ENCODE measurements at places on chromosomes 6 and 20.

DNA sequence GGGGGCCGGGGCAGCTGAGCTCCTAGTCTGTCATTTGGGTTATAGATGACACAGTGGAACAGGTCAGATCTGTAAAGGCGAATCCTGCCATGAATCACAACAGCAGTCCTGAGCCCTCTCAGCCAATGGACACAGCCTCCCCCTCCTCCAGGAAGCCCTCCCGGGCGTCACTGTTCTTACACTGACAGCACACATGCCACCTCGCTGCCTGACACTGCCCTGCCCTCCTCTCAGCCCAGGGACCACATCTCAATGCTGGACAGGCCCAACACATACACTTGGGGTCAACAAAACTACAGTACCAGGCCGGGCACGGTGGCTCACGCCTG, 26.8 kb downstream of the ZBTB46 start:
- no peak for DNase-seq

- DNase-seq, result no peak
Measured at GRCh38 chr6:1416191-1416760, 26.9 kb downstream of the FOXF2 start.

DNA sequence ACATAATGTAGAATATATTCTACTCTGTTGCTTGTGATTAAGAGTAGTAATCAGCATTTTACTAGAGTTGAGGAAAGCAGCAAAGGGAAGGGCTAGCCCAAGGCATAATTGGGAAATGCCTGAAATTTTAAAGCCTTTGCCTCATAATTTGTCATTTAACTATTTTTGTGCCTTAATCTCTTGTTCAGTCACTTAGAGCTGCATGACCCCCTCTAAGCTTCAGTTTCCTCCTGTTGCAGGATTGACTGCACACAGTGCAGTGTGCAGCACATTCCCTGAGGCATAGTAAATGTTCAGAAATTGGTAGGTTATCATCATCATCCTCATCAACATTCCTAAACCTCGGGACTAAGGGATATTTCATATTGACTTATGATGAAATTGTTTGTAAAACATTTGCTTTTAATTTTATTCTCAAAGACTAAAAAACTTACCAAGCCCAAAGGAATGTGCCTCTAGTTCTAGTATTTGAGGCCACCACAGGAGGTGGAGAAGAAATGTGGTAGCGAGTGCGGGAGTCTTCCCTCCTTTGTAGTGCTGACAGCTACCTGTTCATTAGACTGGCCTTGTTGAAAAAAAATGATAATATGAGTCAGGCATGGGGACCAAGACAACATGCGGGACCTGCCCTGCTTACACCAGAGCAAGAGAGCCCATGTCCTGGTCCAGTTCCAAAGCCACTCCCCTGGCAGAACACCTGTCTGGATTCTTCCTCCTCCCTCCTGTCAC, 14.8 kb upstream of the TENT5A start:
- no peak for DNase-seq

GRCh38 chr20:48657426-48658197, 170.2 kb downstream of the PREX1 start:
- peak; percentile 81 for DNase-seq

DNA sequence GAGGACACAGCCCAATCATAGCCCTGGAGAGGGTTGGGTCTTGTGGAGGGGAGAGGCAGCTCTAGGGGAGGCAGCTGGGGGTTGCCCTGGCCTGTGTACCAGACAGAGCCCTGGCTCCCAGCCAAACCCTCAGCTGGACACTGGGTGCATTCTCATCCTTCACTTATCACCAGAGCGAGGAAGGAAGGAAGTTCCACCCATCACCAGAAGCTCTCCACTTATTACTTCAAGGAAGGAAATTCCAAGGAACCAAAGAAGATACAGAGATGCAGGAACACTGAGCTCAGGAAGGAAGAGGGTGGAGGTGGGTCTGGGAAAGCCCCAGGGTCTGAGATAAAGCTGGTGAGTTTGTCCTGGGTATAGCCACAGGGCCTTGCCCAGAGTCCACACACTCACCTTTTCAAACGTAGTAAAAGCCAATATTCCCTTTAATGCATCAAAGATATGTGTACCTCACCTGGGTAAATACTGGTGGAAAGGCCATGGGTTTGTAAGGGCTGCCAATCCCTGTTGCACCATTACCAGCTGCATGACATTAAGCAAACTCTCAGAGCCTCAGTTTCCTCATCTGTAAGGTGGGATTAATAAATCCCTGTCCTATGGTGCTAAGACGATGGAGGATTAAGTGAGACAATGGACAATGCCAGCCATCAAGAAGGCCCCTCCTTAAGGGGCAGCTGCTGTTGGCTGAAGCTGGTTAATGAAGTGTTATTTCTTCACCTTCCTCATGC, 109.7 kb upstream of the NAA20 start:
- no peak for DNase-seq

DNA sequence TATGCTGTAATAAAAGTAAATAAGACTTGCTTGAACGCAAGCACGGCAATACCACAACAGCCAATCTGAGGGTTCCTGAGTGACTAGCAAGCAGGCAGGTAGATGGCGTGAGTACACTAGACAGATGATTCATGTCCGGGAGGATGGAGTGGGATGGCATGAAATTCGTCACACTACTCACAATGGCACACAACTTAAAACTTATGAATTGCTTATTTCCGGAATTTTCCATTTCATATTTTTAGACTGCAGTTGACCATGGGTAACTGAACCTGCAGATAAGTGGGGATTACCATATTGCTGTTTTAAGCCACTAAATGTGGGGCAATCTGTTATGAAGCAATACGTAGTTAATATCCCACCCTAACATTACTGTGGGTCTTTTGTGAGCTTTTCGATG, 93.6 kb upstream of the NFATC2 start:
- no peak for DNase-seq

GRCh38 chr6:16320533-16321340, 82.3 kb downstream of the GMPR start:
- DNase-seq, result peak; percentile 87

DNA sequence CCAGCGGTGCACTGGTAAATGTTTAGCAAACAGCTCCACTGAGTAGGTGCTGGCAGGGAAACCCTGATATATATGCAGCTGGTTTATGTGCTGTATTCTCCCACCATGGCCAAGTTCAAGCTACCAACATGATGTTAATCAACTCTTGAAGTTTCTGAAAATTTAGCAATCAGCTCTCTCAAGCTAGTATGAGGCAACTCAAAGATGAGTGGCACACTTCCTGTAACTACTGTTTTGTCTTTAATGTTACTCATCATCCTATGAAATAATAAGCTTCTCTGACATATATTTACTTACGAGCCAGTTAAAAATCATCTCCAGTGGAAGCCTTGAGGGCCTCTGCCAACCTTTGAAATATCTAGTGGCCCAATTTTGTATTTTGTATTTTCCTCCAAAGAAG, 54.7 kb downstream of the TRMT6 start:
- DNase-seq, result no peak

DNA sequence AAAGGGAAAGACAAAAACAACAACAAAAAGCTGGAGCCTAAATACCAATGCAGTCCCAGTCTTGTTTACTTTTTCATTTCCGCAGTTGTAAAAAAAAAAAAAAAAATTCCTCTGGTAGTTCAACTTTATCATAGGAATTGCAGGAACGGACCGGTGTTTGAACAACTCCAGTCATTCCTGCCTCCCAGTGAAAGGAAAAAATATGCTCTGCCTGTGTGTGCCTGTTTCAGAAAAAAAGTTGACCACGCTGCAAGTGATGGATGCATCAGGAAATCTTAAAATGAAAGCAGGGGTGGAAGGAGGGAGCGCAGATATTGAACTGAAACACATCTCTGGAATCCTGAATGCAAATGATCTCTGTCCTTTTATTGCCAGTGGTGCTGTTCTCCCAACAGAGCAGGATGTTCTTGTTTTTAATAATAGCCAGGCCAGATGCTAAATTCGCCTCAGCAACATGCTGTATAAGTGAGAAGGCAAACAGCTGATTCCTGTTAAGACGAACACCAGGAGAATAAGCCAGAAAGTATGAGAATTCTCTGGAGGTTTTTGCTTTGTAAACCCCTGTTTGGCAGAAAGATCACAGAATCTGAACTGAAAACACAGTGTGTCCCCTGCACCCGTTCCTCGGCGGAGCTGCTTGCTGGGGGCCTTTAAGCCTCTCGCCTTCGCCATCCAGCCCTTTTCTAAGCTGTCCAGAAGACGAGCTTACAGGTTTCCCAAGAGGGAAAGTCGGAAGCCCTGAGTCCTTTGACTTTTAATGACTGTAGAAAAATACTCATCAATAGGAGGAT, 178.4 kb upstream of the SUPT3H start:
- DNase-seq, result no peak

GRCh38 chr6:134295953-134296553, 21.9 kb downstream of the SGK1 start:
- peak; percentile 71 for DNase-seq

- no peak for DNase-seq
Measured at GRCh38 chr20:43477193-43477592, 19.5 kb downstream of the SRSF6 start.

DNA sequence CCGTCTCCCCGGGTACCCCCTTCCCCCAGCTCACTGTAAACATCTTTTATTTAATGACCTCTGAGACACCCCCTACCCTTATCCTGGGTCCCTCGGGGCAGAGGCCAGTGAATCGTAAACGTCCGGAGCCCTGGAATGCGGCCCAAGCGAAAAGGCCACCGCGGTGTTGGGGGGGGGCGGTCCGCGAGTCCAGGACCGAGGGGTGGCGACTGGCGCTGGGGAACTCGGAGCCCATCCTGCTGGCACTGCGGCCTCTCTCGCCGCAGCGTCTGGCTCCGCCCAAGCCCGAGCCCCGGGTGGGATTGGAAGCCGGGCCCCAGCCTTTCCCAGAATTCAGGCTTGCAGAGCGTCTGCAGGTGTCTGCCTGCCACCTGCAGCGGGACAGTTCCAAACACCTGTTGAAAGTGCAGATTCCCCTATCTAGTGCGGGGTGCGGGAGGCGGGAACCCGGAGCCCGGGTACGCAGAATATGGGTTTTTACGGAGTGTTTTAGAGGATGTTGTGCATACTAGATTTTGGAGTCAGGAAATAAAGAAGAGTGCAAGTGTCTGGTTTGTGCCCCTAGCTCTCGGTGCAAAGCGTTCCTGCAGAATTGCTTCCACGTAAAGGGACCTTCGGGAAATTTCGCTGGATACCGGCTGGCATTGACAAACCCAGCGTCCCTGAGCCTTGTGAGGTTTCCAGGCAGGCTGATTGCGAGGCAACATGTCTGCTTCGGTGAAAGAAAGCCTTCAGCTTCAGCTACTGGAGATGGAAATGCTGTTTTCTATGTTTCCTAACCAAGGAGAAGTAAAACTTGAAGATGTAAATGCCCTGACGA, 800 bp downstream of the RWDD2A start:
- DNase-seq, result no peak

- DNase-seq, result no peak
Measured at GRCh38 chr6:84432619-84433018, 205.2 kb upstream of the CEP162 start.

GRCh38 chr20:50048420-50049166, 64.4 kb downstream of the UBE2V1 start:
- DNase-seq, result peak; percentile 79

DNA sequence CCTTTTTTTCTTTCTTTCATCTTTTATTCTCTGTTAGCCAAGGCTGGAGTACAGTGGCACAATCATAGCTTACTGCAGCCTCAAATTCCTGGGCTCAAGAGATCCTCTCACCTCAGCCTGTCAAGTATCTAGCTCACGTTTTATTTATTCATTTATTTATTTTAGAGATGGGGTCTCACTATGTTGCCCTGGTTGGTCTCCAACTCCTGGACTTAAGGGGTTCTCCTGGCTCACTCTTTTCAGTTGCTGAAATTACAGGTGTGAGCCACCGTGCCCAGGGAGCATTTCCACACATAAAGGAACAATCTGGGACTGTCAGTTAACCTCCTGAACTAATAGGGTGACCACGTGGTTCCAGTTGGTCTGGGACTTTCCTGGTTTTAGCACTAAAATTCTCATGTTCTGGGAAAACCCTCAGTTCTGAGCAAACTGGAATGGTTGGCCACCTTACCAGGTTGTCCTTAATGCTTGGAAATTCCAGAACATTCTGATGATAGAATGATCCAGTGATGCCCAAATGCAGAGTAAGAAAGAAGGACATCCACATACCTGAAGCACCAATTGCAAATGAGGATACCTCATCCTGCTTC, 105.5 kb upstream of the ZNF217 start:
- DNase-seq, result no peak

DNA sequence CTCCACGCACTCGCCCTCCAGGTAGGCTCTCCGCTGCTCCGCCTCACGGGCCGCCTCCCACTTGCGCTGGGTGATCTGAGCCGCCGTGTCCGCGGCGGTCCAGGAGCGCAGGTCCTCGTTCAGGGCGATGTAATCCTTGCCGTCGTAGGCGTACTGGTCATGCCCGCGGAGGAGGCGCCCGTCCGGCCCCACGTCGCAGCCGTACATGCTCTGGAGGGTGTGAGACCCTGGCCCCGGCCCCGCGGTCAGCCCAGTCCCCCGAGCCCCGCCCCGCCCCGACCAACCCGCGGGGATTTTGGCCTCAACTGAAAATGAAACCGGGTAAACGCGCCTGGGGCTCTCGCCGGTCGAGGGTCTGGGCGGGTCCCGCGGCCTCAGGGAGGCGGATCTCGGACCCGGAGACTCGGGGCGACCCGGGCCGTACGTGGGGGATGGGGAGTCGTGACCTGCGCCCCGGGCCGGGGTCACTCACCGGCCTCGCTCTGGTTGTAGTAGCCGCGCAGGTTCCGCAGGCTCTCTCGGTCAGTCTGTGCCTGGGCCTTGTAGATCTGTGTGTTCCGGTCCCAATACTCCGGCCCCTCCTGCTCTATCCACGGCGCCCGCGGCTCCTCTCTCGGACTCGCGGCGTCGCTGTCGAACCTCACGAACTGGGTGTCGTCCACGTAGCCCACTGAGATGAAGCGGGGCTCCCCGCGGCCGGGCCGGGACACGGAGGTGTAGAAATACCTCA, 598 bp downstream of the HLA-B start:
- no peak for DNase-seq

DNA sequence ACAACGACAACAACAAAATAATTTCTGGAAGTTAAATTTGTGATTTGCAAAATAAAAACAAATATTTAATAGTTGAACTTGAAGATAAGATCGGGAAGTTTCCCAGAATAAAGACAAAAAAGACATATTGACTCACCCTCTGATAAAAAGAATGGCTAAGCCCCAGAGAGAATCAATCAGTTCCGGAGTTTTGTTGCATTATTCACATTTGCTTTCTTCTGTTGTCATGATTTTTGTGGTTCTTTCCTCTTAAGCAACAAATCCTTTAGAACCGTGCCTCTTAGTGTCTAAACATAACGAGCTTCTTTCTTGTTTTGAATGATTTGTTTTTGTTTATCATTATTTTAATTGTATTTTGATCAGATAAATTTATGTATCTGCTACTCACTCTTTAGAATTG, 337.7 kb upstream of the PRND start:
- no peak for DNase-seq

DNA sequence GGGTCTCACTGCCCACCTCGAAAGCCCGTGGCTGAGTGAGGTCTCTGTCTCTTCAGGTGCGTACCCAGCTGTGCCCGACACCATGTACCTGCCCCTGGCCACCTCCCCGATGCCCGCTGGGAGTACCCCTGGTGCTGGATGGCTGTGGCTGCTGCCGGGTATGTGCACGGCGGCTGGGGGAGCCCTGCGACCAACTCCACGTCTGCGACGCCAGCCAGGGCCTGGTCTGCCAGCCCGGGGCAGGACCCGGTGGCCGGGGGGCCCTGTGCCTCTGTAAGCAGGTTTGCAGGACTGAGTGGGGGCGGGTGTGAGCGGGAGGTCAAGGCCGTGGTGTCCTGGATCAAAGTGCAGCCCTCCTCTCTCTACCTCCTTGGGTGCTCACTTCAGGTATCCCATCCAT, 4.7 kb downstream of the CCN5 start:
- no peak for DNase-seq

Measured in ascending aorta (tissue), 2 donors.